ENCODE measurements at places on chromosomes 7 and 10.

GRCh38 chr7:116842371-116842770 lies 20.0 kb upstream of the CAPZA2 start:
- DNase-seq, result no peak

DNA sequence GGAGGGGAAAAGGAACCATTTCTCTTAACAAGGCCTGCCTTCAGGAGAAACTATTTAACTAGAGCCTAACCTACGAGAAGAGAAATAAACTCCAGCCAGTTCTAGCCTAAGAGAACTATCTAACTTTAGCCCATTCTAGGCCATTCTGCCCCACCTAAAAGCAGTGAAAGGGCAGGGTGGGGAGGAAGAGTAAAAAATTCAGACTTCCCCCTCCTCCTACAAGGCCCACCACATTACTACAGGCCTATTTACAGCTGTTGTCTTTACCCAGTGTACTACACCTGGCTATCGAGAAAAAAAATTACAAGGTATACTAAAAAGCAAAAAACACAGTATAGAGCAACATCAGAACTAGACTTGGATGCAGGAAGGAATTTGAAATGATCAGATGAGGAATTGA lies 93.0 kb downstream of the KMT2C start:
- DNase-seq, result no peak

DNA sequence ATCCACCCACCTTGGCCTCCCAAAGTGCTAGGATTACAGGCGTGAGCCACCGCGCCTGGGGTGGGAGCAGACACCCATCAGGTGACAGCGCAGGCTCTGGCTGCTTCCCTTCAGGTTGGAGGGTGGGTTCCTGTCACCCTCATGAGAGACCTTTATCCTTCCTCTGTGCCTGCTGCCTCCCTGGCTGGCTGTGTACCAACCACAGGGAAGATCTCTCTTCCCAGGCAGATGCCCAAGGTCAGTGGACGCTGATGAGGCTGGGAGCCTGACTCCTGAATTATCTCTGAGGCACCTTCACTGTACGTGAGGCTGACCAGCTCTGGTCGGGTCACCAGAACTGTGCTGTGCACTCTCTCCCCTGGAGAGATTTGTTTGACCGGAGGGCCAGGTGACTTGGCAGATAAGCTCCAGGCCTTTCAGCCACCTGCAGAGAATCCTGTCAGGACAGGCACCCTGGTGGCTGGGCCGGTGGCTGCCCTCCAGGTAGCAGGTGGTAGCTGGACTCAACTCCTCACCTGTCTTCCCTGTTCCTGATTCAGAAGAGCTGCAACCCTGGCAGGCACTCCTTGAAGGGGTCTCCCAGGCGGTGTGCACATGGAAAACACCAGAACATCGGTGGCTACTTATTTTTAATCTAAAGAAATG lies 251.9 kb downstream of the GLRX3 start:
- no peak for DNase-seq

DNA sequence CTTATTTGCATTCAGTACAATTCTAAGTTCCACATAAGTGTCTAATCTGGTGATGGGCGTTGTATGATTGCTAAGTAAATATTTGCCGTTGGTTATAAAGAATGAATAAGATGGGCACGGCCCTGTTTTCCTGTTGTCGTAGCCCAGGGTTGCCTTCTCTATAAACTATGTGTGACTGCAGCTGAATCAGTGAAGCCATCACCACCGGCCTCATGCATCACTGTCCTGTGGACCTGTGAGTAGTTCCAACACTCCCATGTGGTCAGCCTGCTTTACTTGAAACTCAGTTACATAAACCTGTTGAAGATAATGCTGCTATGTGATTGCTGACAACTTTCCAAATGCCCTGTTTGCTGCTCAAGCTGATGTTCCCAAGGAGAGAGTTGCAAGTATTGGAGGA lies 21.6 kb upstream of the KLF6 start:
- DNase-seq, result peak; percentile 92

- DNase-seq, result peak; percentile 17
Observed at GRCh38 chr7:11896663-11897062, 64.7 kb upstream of the THSD7A start.

DNA sequence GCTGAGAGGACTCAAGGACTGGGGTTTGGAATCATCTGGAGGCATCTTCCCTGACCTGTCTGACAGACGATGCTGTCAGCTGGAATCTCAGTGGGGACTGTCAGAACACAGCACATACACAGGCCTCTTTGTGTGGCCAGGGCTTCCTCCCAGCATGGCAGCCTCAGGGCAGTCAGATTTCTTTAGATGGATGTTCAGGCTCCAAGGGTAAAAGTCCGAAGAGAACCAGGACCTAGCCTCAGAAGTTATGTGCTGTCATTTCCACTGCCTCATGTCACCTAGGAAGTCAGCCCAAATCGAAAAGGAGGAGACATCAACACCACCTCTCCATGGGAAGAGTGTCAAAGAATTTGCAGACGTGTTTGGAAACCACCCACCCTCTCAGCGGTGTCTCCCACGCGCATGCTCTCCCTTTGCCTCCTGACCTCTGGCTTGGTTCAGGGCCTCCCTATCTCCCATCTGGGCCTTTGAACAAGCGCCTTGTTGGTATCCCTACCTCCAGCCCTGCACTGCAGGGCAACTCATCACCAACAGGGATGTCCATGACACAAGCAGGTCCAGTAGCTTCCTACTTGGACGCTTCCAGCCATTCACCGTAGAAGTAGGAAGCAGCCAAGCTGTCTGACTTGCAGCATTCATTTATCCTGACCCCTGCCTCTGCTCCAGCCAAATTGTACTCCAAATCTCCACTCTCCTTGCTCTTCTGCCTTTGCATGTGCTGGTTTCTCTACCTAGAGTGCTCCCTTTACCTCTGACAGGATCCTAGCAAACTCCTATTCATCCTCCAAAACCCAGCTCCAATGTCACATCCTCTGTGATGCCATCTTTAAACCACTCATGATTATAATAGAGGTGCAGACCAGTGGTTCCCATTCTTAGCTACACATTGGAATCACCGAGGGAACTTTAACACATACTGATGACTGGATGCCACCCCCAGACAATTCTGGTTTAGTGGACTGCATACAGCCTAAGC lies 121.6 kb downstream of the OAT start:
- no peak for DNase-seq

GRCh38 chr7:1819259-1819841 lies 149.3 kb downstream of the ELFN1 start:
- DNase-seq, result no peak

- peak; percentile 74 for DNase-seq
Observed at GRCh38 chr7:33716581-33717477, 188.5 kb upstream of the BMPER start.

DNA sequence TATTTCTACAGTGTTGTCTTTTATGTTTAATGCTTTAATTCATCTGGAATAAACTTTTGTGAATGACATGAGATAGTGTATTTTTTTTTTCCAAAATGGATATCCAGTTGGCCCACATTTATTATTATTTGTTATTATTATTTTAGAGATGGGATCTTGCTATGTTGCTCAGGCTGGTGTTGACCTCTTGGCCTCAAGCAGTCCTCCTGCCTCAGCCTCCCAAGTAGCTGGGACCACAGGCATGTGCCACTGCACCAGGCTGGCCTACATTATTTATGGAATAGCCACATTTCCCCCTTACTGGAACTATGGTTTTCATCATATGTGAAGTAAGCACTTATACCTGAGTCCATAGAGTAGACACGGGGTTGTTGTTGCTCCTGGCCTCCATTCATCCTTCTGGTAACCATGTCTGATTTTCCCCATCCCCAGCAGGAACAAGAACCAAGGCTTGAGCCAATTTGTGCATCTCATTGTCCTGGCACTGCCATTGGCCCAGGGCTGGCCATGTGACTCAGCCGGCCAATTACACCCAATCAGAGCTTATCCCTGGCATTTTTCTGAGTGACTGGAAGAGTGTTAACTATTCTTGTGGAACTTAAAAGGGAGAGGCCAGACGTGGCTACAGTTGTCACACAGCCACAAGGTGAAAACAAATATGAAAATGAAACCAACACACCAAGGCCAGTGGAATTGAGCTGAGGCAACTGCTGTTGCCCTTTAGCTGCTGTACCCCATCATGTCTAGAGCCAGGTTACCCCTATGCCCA lies 23.1 kb downstream of the PRF1 start:
- no peak for DNase-seq

- no peak for DNase-seq
Observed at GRCh38 chr7:2566890-2567678, 8.3 kb downstream of the IQCE start.

DNA sequence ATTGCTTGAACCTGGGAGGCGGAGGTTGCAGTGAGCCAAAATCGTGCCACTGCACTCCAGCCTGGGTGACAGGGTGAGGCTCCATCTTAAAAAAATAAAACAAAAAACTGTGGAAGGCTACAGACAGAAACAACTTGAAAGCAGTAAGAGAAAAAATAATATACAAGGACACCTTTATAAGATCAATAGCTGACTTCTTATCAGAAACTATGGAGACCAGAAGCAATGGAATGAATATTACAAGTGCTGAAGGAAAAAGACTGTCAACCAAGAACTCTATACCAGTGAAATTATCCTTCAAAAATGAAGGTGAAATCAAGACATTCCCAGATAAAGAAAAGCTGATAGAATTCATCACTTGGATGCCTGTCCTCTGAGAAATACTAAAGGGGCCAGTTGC lies 49.0 kb downstream of the RBAK start:
- peak; percentile 26 for DNase-seq

DNA sequence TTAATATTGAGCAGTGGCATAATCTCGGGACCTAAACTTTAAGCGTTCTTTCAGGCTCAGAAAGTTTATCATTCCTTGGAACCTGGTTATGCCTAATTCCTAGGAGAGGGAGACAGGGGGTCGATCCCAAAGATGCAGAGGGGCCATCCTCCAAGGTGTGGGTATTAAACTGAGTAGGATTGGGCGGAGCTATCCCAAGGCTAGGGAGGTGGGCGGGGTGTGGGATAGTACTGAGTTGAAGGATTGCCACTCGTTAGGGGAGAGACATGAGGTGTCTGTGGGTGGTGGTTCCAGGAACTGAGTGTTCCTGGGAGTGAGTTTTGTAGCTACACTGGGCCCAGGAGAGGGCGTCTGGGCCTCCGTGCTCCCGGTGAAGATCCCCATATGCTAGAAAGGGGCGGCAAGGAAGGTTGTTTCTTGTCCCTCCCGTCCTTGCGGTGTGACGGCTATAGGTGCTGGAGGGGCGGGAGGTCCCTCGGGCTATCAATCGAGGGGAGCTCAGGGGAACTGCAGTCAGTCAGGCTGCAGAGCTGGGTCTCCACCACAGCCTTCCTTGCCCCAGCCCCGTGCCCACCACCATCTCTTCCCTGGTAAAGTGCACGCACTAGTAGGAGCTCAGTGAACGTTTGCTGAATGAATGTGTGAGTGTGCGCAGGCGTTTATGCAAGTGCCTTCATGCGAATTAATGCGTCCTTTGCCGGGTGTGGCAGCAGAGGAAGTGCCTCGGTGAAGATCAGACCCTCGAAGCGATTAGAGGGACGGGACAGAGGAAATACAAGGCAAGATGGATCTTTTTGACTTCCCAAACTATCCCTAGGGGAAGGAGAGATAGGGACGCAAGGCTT lies 3.0 kb upstream of the HMX2 start:
- DNase-seq, result peak; percentile 34

DNA sequence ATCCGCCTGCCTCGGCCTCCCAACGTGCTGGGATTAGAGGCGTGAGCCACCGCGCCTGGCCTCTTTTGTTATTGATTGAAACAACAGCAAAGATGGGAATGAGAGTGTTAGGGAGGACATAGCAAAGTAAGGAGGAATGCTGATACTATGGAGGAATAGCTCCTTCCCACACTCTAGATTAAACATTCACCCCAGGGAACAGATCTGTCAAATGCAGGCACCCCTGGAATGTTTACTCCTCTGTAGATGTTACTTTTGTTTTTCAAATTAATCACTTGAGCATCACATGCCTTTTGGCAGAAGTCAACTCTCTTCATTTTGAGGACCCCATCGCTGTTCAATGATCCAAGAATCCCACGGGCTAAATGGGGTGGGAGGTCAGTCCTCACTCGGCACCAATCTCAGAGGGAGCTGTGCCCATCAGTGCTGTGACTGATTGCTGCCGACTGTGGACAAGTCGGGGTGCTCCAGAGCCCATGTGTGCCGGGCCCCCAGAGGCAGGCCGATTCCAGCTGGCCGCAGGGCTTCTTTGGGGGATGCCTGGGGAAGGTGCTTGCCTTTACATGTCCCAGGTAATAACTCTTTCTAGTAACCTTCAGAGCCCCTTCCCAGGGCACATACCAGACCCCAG lies 10.2 kb upstream of the COBL start:
- DNase-seq, result no peak
